ENCODE measurements at places on chromosomes 13 and 19.

DNA sequence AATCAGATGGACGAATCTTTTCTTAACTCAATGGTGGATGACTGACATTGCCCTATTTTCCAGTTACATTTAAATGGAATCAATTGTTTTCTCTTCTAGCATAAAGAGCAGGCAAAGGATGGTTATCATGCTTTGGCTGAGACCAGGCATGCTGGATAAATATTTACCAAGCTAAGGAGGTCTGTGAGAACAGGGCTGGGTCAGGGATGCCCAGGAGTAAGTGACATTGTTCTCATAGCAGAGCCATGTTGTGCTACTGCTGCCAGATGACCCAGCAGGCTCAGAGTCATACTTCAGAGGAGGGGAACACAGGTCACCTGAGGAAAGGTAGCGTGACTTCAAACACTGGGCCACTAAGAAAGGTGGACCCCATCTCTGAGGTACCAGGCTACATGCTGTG lies 116.0 kb upstream of the RNF113B start:
- DNase-seq, result no peak

- DNase-seq, result no peak
Measured at GRCh38 chr13:30639671-30640070, 22.0 kb downstream of the USPL1 start.

GRCh38 chr13:46202188-46202795 lies 9.4 kb upstream of the LRRC63 start:
- no peak for DNase-seq

GRCh38 chr19:11710313-11710712 lies 28.4 kb downstream of the ZNF823 start:
- DNase-seq, result no peak

All from HS-5 (cell line).